ENCODE measurements at places on chromosomes 7 and 10.

DNA sequence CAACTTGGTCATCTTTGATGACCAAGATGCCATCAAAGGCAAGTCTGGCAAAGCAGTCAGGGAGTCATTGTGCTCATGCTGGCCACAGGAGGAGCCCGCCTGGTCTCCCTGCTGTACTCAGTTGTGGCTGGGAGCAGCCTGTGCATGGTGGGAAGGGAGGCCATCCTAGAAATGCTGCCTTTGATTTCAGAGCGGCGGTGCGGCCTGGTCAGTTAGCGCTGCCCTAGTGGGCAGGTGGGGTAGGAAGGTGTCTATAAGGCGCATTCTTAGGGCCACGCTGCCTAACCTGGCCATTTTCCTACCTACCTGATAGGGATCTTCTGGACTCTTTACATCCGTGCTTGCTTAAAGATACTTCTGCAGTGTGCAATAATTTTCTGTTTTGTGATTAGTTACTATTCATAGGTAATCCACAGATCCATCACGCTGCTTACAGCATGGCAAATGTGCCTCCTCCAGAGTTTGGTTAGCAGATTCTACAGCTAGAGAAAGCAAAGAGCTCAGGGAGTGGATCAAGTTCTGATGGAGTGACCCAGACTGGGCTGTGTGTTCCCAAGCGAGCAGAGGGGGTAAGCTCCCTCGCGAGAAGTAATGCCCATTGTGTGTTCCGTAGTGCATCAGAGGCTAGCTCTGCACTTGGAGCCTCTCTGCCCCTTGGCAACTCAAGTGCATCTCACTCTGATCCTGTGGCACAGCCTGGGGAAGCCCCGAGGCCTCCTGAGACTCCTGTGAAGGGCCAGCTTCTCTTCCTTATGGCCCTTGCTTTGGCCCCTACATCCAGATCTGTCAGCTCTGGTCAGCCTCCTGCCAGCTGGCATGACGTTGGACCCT, 970.1 kb upstream of the ZNF722 start:
- no peak for DNase-seq

- peak; percentile 71 for DNase-seq
Measured at GRCh38 chr10:114902151-114902550, 35.8 kb upstream of the TRUB1 start.

DNA sequence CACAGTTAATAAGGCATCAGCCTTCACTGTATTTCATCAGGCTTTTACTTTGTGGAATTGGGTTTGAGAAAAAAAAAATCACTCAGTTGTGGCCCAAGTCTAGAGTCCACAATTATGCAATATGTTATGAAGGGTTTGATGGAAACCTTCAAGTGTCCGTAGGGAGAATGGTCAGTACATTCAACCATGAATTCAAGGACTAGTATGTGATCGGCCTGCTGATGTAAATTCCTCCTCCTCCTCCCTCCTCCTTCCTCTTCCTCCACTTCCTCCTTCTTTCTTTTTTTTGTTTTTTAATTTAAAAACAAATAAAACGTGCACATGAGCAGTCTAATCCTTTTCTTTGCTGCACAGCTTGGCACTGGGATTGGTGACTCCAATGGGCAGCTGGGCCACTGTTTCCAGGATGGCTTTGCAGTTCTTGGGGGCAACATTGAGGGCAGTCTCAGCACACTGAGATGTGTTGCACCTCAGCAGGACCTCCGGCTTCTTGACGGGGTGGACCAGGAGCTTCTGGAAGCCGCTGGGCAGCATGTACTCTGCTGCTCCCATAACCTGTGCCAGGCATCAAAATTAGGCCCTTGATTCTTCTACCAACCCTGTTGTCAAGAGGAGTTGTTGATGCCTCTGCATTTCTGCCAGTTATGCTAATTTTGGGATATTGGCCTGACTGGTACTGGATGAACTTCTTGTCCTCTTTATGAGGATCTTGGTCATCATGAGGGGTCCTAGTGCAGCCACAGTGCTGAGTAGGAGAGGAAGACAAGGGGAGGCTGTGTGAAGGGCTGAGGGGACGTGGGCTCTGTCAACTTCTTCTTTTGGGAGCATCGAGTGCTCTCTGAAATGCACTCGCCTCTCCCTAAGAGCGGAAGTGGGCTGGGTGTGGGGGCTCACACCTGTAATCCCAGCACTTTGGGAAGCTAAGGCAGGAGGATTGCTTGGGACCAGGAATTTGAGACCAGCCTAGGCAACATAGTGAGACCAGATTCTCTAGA, 9.3 kb upstream of the IL2RA start:
- no peak for DNase-seq

- DNase-seq, result no peak
Measured at GRCh38 chr10:71677261-71677660, 42.3 kb downstream of the C10orf105 start.

DNA sequence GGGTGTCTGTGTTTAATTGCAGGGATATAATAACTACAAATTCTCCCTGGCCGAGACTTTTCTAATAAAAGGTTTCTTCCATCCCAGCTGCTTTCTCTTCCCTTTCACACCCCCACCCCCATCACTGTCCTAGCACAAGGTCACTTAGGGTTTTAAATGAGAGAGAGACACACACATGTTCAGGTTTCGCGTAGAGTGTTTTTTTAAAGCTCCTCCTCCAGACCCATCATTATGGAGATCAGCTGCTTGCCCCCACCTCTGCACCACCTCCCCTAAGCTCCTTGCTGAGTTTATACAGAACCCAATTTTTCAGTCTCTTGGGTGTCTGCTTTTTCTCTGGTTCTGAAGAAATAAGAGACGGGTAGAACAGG, 18.6 kb downstream of the LRMDA start:
- no peak for DNase-seq

DNA sequence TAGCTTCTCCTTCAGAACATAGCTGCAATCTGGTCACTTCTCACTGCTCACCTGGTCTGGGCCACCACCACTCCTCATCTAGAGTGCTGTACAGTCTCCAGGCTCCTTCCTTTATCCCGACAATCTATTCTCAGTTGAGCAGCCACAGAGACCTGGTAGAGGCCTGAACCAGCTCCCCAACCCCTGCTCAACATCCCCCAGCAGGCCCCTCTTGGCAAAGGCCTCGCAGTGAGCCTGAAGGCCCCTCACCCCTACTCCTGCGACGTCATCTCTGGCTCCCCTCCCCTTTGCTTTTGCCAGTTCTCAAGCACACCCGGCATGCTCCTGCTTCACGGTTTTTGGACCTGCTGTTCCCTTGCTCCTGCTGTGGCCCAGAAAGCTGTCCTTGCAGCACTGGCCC, 113.9 kb downstream of the ARHGAP22 start:
- no peak for DNase-seq

DNA sequence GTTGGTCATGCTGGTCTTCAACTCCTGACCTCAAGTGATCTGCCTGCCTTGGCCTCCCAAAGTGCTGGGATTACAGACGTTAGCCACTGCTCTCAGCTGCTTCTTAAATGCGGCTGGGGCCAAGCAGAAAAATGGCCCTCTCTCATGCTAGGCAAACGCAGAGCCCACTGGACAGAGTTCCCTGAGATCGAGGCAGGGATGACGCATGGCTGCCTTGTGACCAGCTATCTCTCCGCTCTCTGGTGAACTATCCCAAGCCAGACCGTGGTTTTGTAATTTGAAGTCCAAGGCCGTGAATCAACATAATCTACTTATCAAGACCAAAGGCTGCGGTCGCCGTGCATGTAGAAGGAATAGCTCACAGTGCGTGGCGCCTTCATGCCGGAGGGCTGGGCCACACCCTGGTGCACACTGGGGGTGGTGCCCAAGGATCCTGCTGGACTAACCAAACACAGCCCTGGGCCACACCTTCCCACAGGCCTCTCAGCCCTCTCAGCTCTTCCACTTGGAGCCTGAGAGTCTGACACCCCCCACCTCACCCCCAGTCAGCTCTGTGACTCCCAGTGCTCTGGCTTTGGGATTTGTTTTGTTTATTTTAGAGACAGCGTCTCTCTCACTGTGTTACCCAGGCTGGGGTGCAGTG, 88.1 kb upstream of the CUX1 start:
- DNase-seq, result peak; percentile 64

- DNase-seq, result no peak
Measured at GRCh38 chr7:125530553-125530952, 600.9 kb upstream of the POT1 start.

GRCh38 chr7:97218767-97219166, 101.3 kb downstream of the SDHAF3 start:
- DNase-seq, result no peak

- DNase-seq, result no peak
Measured at GRCh38 chr10:43939389-43939938, 290.8 kb upstream of the ZNF32 start.

- peak; percentile 25 for DNase-seq
Measured at GRCh38 chr10:34716958-34717357, 98.1 kb downstream of the PARD3 start.

GRCh38 chr7:33459340-33459751, 330.0 kb downstream of the BBS9 start:
- peak; percentile 65 for DNase-seq

DNA sequence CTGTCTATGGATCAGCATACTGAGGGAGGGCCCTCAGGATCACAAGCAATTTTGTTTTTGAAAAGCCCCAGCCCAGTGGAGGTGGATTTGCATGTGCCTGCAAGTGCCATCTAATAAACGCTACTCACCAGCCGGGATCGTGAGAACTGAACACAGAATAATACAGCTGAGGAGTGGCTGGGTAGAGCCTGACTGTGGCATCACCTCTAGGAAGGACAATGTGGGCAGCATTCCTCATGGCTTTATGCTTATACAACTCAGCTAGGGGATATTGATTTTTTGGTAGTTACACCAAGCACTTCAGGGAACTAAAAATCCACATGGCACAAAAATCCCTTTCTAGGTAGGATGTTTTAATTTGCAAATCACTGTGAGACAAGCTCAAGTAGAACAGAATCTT, 72.7 kb upstream of the PALS2 start:
- no peak for DNase-seq

DNA sequence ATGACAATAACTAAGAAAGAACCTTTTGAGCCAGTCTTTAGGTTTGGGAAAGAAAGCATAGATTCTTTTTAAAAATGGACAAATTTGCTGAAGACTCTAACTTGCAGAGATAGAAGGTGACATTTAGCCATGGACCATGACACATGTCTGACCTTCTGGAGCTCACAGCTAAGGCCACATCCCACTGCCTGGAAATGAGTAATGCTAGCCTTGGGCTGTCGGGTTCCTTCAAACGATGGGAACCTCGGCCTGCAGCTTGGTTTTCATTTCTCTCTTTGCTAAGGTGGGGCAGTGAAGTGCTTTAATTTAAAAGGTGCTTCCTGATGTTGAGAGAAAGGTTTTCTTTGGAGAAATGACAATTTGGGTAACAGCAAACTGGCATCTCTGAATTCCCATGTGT, 223.2 kb downstream of the FANK1 start:
- DNase-seq, result peak; percentile 56

DNA sequence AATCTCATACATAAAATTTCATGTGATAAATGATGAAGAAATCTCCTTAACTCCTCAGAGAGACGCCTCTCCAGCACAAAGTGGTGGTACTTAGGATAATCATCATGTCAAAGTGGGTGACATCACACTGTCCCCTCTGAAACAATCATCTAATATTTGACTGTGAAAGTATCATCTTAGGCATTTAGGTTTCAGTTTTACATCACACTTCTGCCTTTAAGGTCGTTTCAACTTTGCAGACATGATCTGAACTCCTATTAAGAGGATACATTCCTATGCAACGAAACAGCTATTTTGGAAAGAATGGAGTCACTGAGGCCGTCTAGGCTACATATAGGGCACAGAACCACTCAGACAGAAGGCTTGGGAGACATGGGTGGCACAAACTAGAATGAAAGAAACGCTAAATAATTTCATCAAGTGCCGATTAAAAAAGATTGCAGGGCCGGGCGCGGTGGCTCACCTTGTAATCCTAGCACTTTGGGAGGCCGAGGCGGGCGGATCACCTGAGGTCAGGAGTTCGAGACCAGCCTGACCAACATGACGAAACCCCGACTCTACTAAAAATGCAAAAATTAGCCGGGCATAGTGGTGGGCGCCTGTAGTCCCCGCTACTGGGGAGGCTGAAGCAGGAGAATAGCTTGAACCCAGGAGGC, 2.0 kb downstream of the VOPP1 start:
- peak; percentile 68 for DNase-seq

DNA sequence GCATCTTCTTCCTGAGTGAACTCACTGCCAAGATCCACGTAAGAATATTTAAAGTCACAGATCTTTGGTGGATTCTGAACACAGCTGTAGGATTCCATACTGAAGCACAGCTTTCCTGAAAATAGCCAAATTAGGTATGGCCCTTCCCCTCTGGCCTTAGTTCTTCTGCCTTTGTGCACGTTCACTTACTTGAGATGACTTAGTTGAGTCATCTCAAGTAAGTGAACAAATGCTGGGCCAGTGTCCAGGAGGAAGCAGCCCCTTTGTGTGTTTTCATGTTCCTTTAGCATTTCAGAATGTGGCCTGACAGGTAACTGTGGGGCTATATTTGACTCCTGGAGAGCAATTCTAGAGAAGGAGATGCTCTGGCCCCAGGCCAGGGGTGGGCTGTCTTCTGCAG, 51.5 kb downstream of the CCNY start:
- peak; percentile 73 for DNase-seq

GRCh38 chr10:124916585-124917427, 25.1 kb upstream of the ZRANB1 start:
- peak; percentile 95 for DNase-seq

DNA sequence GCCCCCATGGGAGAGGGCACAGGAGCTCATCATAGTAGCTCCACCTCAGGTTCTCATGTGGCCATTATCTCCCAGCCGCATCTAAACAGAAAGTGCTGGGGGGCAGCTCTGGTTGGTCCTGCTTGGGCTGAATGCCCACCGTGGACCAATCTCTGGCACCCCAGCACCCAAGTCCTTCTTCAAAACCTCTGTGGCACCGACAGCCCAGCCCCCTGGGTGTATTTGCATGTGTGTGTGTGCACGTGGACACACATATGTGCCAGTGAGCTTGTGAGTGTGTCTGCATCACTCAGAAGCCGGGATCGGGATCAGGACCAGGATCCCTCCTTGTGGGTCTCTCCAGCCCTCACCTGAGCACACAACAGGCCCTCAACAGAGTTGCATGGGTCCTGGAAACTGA, 68.2 kb downstream of the ALOX5 start:
- no peak for DNase-seq

GRCh38 chr10:119742947-119743648, 17.2 kb downstream of the INPP5F start:
- peak; percentile 41 for DNase-seq

- DNase-seq, result no peak
Measured at GRCh38 chr10:22294694-22295093, 21.5 kb upstream of the COMMD3 start.

DNA sequence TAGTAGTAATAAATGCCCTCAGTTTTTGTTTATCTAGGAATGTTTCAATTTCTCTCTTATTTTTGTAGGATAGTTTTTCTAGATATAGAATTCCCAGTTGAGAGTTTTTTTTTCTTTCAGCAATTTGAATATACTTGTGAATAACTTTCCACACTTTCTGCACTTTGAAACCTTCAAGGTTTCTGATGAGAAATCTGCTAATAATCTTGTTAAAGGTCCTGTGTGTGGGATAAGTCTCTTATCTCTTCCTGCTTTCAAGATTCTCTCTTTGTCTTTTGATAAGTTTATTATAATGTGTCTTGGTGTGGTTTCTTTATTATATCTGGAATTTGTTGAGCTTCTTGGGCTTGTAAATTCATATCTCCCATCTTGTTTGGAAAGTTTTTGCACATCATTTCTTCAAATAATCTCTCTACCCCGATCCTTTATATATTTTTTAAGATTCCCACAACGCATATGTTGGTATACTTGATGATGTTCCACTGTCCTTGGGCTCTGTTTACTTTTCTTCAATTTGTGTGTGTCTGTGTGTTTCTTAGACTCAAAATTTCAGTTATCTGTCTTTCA, 103.5 kb downstream of the MKX start:
- no peak for DNase-seq

GRCh38 chr7:39413636-39414223, 152.5 kb upstream of the YAE1 start:
- DNase-seq, result peak; percentile 3

All from EH (cell line).